ENCODE measurements at places on chromosomes 4 and X.

GRCh38 chrX:123745511-123745910, 12.7 kb upstream of the THOC2 start:
- no peak for DNase-seq

DNA sequence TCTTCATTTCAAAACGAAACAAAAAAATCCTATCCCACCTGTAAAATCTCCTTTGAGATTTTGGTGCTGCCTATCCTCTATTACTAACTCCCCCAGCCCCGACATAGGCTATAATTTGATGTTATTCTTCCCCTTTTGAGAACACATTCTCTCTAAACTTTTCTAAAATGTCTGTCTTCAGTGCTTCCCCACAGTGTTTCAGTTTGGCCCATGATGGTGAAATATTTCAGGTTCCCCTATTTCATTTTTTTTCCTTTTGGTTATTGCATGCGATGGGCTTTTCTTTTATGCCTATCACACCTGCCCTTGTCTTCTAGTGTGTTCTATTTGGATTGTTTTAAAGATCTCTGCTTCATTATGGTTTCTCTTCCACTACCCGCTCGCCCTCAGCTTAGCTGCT, 14.7 kb downstream of the BCORL1 start:
- no peak for DNase-seq

GRCh38 chr4:2830632-2831610, 12.7 kb upstream of the ADD1 start:
- no peak for DNase-seq

DNA sequence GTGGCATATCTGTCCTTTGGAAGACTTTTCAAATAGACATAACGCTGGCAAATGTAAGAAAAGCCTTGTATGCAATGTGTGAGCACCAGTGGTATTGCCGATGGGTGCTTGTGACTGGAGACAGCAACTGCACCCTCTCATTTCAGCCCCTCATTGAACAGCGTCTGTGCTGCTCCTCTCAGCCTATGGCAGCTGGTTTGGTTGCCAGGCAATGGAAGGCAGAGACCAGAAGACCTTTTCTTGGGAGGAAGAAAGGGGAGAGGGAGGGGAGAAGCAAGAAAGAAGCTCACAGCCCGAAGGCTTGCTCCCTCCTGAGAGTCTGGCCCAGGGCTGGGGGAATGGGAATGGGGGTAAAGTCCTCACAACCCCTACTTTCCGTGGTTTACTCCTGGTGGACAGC, 20.2 kb downstream of the ZCCHC13 start:
- DNase-seq: no peak

GRCh38 chr4:151717909-151718628, 42.7 kb downstream of the GATB start:
- no peak for DNase-seq

DNA sequence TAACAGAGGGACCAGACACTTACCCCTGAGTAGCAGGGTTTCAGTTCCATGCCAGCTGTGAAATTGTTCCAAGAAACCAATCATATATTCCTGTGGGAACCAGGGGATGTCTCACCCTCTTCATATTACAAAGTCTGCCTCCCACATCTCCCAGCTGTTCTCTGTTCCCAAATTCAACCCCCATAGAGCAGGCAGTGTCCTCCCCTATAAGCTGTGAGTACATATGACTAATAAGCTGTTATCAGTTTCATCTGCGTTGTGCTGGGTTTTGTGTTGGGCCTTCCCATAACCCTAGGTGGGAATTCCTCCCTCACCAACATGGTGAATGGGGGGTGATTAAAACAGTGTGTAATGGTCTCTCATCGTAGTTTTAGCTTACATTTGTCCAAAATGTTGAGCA, 41.0 kb downstream of the CEP44 start:
- peak; percentile 25 for DNase-seq

DNA sequence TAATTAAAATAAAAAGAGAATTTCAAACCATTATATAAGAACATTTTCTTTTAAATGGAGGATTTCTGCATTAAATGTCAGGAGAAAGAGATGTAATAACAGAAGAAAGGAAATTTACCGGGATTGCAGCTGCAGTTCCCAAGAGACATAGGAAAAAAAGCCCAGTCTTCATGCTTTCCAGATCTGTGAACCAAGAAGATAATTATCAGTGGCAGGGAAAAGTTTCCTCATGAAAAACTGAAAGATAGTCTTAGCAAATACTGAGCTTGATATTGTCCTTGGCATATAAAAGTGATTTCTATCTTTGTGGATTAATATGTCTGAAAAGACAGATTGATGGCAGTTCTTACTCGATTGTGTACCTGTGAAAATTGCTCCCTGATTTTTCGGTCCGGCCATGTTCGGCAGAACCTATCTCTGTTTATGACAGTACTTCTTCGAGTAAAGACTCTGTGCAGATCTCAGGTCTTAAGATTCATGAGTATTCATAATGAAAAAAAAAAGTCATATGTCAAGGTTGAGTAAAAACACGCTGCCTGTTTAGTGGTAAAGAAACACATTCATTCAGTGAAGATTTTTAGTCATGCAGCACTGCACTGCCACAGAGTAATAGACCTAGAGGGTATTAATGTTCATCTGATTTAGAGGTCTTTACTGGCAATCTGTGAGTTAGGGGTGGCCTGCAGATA, 29.6 kb downstream of the SPARCL1 start:
- DNase-seq: no peak

DNA sequence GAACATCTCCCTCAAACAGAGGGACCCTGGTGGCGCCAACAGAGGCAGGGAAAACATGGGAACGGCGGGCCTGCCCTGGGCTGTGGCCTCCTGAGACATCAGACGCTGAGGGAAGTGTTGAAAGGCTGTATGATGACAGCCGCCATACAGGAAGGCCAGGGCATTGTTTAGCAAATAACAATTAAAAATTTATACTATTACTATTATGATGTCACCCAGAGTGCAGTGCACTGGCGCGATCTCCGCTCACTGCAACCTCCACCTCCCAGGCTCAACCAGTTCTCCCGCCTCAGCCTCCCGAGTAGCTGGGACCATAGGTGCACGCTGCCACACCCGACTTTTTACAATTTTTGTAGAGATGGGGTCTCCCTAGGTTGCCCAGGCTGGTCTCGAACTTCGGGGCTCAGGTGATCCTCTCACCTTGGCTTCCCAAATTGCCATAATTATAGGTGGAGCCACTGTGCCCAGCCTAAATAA, 54.6 kb downstream of the CPZ start:
- DNase-seq: no peak

DNA sequence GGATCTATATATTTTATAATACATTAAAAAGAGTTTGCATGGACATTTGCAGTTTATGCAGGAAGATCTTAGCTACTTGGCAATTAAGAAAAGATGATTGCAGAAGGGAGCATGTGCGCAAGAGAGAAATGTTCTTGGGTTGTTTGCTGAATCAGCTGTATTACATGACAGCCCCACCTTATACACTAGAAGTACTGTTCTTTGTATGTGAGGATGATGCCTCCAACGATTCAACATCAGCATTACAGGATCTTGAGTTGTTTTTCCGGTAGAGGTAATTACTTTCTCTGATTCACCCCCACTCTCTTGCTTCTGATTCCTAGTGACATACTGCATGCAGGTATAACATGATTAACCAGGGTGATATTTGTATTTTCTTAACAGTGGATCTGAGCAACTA, 140.8 kb downstream of the PCDH7 start:
- no peak for DNase-seq

- DNase-seq: no peak
Observed at GRCh38 chr4:118988635-118988972, 100.0 kb downstream of the SYNPO2 start.

- DNase-seq: peak; percentile 96
Observed at GRCh38 chr4:128528793-128529553, 241.4 kb upstream of the PGRMC2 start.

DNA sequence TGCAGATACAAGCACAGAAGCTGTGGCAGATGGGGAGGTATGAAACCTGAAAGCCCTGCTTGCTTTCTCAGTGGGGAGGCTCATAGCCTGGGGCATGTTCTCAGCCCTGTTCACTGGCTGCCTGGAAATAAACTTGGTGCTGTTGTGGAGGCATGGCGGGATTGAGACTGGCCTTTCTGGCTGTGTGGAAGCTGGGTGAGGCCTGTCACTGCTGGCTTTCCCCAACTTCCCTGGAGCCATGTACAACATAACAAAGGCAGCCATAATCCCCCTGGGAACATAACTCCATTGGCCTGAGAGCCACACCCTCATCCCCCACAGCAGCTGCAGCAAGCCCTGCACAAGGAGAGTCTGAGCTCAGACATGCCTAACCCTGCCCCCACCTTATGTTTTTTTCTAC, 237.7 kb upstream of the TLL1 start:
- no peak for DNase-seq

- no peak for DNase-seq
Observed at GRCh38 chr4:179328627-179329026, 1886.4 kb upstream of the AGA start.

DNA sequence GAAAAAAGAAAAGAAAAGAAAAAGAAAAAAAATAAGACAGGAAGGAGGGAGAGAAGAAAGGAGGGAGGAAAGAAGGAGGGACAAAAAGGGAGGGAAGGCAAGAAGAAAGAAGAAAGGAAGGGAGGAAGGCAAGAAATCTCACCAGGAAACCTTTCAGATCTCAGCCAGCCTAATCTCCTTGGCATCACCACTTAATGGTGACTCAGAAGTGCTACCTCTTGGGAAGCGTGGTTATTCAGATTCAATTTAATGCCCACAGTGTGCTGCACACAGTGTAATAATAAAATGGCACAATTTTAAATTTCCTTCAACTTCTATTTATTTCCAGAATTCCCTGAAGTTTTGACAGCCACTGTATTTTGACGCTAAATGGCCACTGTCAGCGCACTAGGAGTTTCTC, 50.3 kb downstream of the DKK2 start:
- no peak for DNase-seq

GRCh38 chr4:98601708-98602107, 56.7 kb downstream of the TSPAN5 start:
- DNase-seq: peak; percentile 67

- no peak for DNase-seq
Observed at GRCh38 chrX:25166546-25166945, 150.8 kb upstream of the ARX start.

- no peak for DNase-seq
Observed at GRCh38 chr4:145375416-145375815, 106.2 kb upstream of the SMAD1 start.

DNA sequence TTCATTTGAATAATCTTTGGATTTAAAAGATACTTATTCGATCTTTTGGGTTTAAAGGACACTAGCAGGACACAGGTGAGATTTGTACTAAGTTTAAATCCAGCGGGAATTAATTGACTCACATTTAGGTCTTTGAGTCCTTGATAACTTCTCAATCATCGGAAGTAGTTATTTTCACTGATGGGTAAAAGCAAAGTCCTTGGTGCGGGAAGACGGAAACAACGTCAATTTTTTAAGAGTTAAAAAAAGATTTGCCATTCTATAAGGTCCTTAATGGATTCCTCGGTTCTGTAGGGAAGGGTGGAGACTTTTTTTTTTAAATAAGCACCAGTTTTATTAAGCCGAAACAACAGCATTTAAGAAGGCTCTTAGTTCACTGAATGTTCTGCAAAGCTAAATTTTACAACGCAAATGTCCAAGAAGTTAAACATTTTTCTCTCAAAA, 2.9 kb downstream of the TMSB4X start:
- DNase-seq: no peak

- DNase-seq: peak; percentile 50
Observed at GRCh38 chr4:173214661-173215060, 46.0 kb downstream of the GALNT7 start.

DNA sequence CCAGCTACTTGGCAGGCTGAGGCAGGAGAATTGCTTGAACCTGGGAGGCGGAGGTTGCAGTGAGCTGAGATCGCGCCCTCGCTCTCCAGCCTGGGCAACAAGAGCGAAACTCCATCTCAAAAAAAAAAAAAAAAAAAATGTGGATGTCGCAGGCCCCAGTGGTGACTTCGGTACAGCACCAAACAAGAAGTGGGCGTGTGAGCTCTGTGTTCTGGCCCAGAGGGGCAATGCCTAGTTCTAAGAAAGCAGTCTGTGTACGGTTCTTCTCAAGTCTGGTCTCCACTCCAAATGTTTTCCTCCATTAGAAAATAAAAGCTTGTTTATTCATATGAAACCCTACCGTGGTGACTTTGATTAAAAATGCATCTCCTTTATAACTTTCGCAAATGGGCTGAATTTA, 92.0 kb upstream of the DDX3X start:
- DNase-seq: no peak

GRCh38 chr4:18343581-18343980, 322.0 kb upstream of the LCORL start:
- DNase-seq: no peak

DNA sequence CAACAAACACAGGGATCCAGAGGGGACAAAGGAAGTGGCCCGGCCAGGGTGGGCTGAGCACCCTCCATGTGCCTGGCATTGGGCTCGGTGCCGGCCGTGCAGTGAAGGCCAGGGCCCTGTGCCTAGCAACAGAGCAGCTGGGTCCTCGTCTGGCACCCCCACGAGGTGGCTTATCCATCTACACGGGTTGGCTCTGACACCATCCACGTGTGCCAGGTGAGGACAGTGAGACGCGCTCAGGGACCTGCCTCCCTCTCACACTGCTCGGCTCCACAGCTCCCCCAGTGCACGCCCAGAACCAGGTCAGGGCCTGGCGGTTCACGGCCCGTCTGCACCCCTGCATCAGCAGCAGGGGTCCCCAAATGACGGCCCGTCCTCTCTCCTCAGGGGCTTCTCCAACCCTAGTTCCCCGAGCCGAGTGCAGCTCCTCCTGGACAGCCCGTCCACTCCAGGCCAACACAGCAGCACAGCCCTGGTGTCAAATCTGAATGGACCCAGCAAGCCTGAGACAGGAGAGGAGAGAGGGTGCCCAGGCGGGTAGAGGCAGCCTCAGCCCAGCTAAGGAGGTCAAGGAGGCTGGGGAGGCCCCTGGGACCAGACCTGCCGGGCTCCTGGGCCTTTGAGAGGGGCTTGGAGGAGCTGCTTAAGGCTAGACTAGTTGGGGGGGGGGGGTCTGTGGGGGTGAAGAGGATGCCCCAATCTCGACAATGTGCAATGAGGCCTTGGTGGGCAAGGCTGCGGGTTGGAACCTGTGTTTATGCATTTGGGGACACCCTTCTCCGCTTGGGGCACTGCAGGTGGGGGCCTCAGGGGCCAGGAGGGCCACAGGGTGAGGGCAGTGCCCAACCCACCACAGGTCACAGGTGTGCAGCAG, 113.6 kb downstream of the FAM53A start:
- no peak for DNase-seq

DNA sequence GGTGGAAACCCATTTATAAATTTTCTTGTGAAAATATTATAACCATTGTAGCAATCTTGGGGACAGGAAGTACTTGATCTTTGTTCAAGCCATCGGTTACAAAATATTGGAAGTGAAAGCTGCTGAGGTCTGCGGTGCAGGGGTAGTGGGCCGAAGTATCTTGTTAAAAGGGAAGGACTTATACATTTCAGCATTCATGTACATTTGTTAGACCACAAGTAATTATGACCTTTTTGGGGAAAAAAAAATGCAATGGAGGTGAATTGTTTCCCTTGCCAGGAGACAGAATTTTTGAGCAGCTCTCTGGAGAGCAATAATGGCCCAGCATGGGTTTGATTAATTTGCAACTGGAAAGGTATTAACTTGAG, 121.3 kb downstream of the EGF start:
- DNase-seq: no peak
